ENCODE measurements at places on chromosomes 4 and X. TPM values are rescaled to one million over a fixed set of nuclear protein-coding genes. Genes with fewer than 3 reads are reported as not detected.
A peak's percentile ranks its signal among the peaks of the same experiment; 100 is the strongest.

GRCh38 chr4:100848841-100849240 lies 331.0 kb upstream of the EMCN start:
- H3K36me3 ChIP-seq = no peaks in the 10 kb centered on the region
- H3K27ac ChIP-seq = no peak overlapping the region
- H3K4me3 ChIP-seq = no peak overlapping the region
- DNase-seq = no peak
- no peaks in the 10 kb centered on the region for H3K4me1 ChIP-seq

DNA sequence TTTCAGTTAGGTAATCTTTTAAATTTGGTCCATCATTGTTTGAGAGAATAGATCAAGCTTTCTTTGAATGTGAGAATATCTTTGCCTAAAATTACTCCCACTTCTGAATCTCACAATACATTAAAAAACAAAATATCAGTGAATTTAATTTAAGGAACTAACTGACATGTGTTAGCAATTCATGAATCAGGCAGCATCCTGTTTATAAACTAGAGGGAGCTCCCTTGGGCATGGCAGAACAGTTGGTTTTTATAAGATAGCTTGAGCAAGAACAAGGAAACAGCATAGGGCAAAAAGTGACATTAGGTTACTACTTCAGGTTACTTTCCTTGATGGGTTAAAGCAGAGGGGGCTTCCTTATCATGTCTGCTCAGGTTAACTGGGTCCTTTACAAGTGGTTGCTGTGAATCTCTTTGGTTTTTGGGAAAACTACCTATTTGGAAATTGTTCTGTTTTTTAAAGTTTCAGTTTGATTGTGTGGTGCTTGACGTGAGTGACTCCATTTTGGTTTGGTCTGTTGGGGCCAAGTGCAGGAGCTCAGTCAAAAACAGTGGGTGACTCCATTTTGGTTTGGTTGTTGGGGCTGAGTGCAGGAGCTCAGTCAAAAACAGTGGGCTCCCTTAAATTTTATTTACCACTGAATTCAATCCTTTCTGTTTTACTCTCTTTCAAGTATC lies 68.0 kb downstream of the PPEF2 start:
- H3K27ac ChIP-seq = no peak overlapping the region
- H3K4me3 ChIP-seq = no peak overlapping the region
- H3K36me3 ChIP-seq = no peaks in the 10 kb centered on the region
- peaks cover 4% of the 10 kb centered on the region for H3K27me3 ChIP-seq
- no peak for DNase-seq
- peaks cover 2% of the 10 kb centered on the region for H3K4me1 ChIP-seq

DNA sequence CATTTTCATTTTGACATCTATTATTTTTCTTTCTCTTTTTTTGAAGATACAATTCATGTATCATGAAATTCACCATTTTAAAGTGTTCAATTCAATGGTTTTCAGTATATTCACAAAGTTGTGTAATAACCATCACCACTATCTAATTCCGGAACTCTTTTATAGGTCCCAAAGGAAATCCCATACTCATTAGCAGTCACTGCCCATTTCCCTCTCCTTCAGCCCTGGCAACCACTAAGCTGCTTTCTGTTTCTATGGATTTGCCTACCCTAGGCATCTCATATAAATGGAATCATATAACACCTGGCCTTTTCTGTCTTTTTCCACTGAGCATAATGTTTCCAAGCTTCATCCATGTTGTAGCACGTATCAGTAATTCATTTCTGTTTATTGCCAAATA lies 3.2 kb upstream of the FGF2 start:
- peaks cover 13% of the 10 kb centered on the region for H3K4me1 ChIP-seq
- no peak overlapping the region for H3K27ac ChIP-seq
- peaks cover 68% of the 10 kb centered on the region for H3K27me3 ChIP-seq
- DNase-seq = no peak

GRCh38 chr4:181148470-181148869 lies 1094.7 kb upstream of the TENM3 start:
- no peak overlapping the region for H3K4me3 ChIP-seq
- H3K27me3 ChIP-seq = no peaks in the 10 kb centered on the region
- no peaks in the 10 kb centered on the region for H3K36me3 ChIP-seq
- no peak for DNase-seq
- no peaks in the 10 kb centered on the region for H3K4me1 ChIP-seq
- no peak overlapping the region for H3K27ac ChIP-seq

DNA sequence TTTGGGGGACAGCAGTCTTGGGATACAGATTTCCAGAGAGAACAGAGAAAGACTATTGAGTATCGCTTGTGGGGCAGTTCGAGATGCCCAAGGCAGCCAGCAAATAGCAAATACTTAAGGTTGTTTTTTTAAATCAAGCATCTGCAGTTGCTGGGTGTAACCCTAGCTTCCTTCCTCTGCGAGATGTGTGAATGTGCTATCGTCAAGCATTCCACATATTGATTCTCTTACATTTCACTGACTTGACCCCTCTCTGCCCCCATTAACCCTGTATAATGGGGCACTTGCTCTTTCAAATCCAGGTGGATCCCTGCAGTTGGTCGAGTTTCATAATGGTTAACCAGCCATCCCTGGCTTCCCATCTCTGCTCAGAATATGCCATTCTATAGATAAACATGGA lies 23.5 kb downstream of the KCNE5 start:
- H3K36me3 ChIP-seq = no peaks in the 10 kb centered on the region
- no peak for DNase-seq
- no peaks in the 10 kb centered on the region for H3K4me1 ChIP-seq
- no peak overlapping the region for H3K27ac ChIP-seq
- H3K4me3 ChIP-seq = no peak overlapping the region

GRCh38 chr4:74230902-74231499 lies 73.1 kb downstream of the MTHFD2L start:
- no peak overlapping the region for H3K27ac ChIP-seq
- no peaks in the 10 kb centered on the region for H3K27me3 ChIP-seq
- peaks cover 11% of the 10 kb centered on the region for H3K4me1 ChIP-seq
- no peak overlapping the region for H3K4me3 ChIP-seq
- no peak for DNase-seq
- H3K36me3 ChIP-seq = no peaks in the 10 kb centered on the region

GRCh38 chr4:171087089-171087488 lies 726.1 kb upstream of the GALNTL6 start:
- no peaks in the 10 kb centered on the region for H3K27me3 ChIP-seq
- no peak for DNase-seq
- H3K4me3 ChIP-seq = no peak overlapping the region
- no peaks in the 10 kb centered on the region for H3K36me3 ChIP-seq
- H3K27ac ChIP-seq = no peak overlapping the region

DNA sequence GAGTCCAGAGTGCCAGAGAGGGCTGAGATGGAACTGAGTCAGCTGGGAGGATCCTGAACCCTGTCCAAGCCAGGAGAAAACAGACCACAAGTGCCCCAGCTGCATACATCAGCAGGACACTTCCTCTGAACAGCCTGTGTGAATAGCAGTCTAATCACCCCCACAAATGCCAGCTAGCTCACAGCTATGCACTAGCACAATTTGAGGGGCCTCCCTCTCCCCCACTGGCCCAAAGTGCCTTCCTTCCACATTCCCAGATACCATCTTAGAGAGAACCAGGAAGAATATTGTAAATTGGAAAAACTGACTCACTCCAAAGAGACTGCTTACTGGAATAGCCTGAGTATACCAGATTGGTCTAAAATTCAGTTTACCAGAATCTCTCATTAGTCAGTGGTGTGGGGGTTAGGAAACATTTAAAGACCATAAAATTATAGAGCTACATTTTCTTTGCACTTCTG lies 292.6 kb upstream of the KLF3 start:
- H3K36me3 ChIP-seq = peaks cover 7% of the 10 kb centered on the region
- no peak overlapping the region for H3K27ac ChIP-seq
- no peak for DNase-seq
- no peak overlapping the region for H3K4me3 ChIP-seq
- H3K27me3 ChIP-seq = peaks cover 2% of the 10 kb centered on the region

DNA sequence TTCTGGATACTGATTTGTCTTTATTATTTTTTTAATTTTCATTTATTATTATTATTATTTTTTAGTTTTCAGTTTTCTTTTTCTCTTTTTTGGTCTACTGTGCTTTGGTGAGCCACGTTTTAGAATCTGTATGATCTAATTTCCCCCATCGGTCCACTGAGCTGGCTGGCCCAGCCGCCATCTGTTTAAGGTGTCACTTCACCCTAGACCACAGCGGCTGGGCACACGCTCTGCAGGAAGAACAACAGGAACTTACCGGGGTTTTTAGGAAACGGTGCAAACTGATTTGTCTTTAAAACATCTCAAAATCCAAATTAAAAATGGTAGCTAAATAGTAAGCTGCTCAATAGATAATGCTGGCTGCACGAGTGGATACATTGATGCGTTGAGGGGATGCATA lies 48.8 kb upstream of the AMOT start:
- DNase-seq = no peak
- H3K4me1 ChIP-seq = peaks cover 7% of the 10 kb centered on the region
- H3K27ac ChIP-seq = no peak overlapping the region
- no peak overlapping the region for H3K4me3 ChIP-seq

- peaks cover 9% of the 10 kb centered on the region for H3K27me3 ChIP-seq
These were observed 27.1 kb upstream of the IGFBP7 start for GRCh38 chr4:57137261-57137660.

DNA sequence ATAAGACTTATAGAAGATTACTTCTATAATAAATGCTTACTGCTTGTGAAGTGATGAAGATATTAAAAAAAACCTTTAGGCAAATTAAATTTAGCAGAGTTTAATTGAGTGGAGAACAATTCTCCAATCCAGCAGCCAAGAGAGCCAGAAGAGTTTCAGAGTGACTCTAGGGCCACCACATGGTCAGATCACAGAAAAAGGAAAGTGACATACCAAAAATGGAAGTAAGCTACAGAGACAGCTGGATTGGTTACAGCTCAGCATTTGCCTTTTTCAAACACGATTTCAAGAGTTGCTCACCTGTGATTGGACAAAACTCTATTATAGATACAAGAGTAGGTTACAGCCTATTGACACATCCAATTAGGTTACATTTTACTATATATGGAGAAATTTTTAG lies 79.0 kb upstream of the TRAM1L1 start:
- H3K27ac ChIP-seq = no peak overlapping the region
- H3K4me3 ChIP-seq = no peak overlapping the region
- no peaks in the 10 kb centered on the region for H3K36me3 ChIP-seq

- H3K36me3 ChIP-seq = no peaks in the 10 kb centered on the region
- H3K4me3 ChIP-seq = no peak overlapping the region
- H3K4me1 ChIP-seq = no peaks in the 10 kb centered on the region
These were observed 232.3 kb downstream of the PABPC4L start for GRCh38 chr4:133969202-133969848.

GRCh38 chr4:14096396-14096965 lies 469.0 kb upstream of the BOD1L1 start:
- no peak overlapping the region for H3K4me3 ChIP-seq
- H3K27me3 ChIP-seq = no peaks in the 10 kb centered on the region
- no peaks in the 10 kb centered on the region for H3K36me3 ChIP-seq
- no peak for DNase-seq

DNA sequence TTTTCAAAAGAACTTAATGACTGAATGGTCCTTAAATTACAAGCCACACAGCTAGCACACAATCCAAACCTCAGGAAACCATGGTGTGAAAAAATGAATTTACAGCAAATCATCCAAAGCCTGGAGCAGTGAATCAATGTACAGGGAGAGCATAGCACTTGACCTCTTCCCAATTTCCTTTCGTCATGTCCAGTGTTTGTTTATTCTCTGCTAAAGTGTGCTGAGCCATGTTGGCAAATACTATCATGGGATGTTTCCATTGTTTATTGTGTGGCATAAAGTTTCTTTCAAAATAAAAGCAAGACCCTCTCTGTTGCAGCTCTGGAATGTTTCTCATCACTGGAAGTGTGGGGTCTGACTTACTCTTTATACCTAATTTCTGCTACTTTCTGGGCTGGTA lies 25.4 kb upstream of the FAM47B start:
- no peaks in the 10 kb centered on the region for H3K4me1 ChIP-seq
- H3K36me3 ChIP-seq = no peaks in the 10 kb centered on the region
- no peak for DNase-seq

DNA sequence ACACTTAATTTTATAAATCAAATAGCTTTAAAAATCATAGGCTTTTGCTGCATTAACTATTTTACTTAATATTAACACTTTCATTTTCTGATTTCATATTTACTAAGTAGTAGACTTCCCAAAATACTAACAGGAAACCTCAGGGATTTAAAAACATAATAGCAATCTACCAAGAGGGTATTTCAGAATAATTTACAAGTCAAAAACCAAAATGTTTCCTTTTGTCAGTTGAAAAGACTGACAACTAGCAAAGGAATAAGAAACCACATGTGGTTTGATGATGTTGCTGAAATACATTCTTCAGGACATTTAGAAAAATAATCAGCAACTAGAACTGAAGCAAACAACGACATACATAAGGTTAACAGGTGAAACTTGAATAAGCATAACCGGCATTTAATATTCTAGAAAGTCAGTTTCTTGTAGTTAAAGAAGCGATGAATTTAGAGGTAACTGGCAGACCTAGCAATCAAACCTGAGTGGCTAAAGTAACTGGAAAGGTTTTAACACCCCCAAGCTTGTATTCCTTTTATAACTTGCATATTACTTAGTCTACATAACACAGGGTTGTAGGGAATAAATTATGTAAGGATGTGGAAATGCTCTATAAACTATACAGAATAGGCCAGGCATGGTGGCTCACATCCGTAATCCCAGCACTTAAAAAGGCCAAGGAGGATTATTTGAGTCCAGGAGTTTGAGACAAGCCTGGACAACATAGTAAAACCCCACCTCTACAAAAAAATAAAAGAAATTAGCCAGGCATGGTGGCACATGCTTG lies 40.0 kb downstream of the DHX15 start:
- no peak for DNase-seq
- H3K27me3 ChIP-seq = no peaks in the 10 kb centered on the region
- H3K4me3 ChIP-seq = peak overlapping the region; percentile 13
- H3K4me1 ChIP-seq = peaks cover 36% of the 10 kb centered on the region

The NDST3 gene
- total RNA-seq = not detected

The SULT1E1 gene
- total RNA-seq = not detected

The GPR82 gene
- total RNA-seq = 1.1 TPM

The GRIA3 gene
- total RNA-seq = 0.39 TPM

The NEXMIF gene
- total RNA-seq = 1.6 TPM

The IGSF1 gene
- total RNA-seq = not detected

The PHOX2B gene
- total RNA-seq = not detected

The GLRB gene
- total RNA-seq = not detected

The BTK gene
- total RNA-seq = 0.48 TPM

The WNK3 gene
- total RNA-seq = 0.26 TPM

The BEX5 gene
- 4.3 TPM for total RNA-seq

Measured in activated naive CD8-positive, alpha-beta T cell treated with anti-CD3 and anti-CD28 coated beads, Interleukin-2, amount 10 ng/mL, durations not matched to agents 7 days and 5 days (primary cell).